ENCODE measurements at places on chromosomes 6 and 20. TPM values are rescaled to one million over a fixed set of nuclear protein-coding genes. Genes with fewer than 3 reads are reported as not detected.
A peak's percentile ranks its signal among the peaks of the same experiment; 100 is the strongest.

DNA sequence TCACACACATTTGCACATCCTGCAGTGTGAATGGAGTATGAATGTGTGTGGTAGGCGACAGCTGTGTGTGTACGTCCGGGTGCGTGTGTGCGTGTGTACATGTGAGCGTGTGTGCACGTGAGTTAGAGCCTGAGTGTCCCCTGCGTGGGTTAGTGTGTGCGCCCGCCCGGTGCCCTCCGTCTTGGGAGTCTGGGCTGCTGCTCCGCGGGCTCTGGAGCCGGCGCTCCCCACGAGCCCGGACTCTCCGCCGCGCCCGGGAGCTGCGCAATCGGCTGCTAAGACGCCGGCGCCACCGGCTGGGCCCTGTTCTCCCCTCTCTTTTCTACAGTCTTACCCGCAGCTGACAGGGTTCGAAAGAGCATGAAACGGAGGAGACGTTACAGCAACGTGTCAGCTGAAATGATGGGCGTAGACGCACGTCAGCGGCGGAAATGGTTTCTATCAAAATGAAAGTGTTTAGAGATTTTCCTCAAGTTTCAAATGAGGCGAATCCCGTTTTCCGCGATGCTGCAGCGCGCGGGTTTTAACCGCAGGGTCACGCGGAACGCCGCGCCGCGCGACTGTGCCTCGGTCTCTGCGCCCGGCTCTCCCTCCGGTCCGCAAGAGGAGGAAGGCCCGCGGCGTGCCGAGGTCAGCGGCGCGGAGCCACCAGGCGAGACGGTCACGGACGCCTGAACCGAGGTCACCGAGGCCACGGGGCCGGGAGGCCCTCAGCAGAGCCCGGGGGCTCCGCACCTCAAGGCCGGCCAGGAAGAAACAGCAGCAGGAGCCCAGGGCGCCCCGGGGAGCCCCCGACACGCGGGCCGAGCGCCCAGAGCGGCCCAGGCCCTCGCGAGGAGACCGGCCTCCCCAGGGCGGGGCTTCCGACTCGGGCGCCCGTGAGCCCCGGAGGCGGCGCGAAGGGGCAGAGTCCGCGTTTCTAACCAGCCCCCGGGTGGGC lies 95.3 kb upstream of the BHLHE23 start:
- H3K4me3 ChIP-seq = peak overlapping the region; percentile 60
- no peaks in the 10 kb centered on the region for H3K36me3 ChIP-seq
- peak; percentile 24 for DNase-seq
- no peaks in the 10 kb centered on the region for H3K27me3 ChIP-seq

GRCh38 chr20:20286061-20286460 lies 81.8 kb upstream of the INSM1 start:
- H3K4me3 ChIP-seq = no peak overlapping the region
- H3K27me3 ChIP-seq = no peaks in the 10 kb centered on the region
- no peaks in the 10 kb centered on the region for H3K36me3 ChIP-seq
- no peak for DNase-seq
- H3K4me1 ChIP-seq = no peaks in the 10 kb centered on the region
- H3K27ac ChIP-seq = no peak overlapping the region

Gene MCM3
- total RNA-seq = 21.8 TPM

Gene VSTM2L
- total RNA-seq = 0.95 TPM

DNA sequence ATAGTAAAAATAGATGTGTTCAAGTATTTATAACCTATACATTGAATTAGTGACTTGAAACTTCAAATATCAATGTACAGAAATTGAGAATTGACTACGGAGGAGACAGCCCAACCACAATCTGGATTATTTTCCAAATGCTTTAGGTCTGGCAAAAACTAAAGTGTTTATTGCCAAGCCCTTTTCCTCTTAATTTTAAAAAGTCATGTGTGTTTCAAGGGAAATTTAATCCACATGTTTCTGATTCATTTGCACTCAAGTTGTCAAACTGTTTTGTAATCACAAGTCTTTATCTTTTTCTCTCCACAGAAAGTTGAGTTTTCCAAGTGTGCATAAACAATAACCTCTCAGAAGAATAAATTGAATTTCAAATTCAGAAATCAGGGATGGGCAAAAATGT lies 350.8 kb upstream of the RSPO3 start:
- no peaks in the 10 kb centered on the region for H3K4me1 ChIP-seq
- H3K36me3 ChIP-seq = no peaks in the 10 kb centered on the region
- no peak for DNase-seq
- H3K27ac ChIP-seq = no peak overlapping the region

Gene OR12D3
- not detected for total RNA-seq

GRCh38 chr20:22442318-22442717 lies 142.1 kb downstream of the FOXA2 start:
- no peaks in the 10 kb centered on the region for H3K36me3 ChIP-seq
- no peak overlapping the region for H3K4me3 ChIP-seq
- H3K27ac ChIP-seq = no peak overlapping the region
- no peaks in the 10 kb centered on the region for H3K4me1 ChIP-seq

DNA sequence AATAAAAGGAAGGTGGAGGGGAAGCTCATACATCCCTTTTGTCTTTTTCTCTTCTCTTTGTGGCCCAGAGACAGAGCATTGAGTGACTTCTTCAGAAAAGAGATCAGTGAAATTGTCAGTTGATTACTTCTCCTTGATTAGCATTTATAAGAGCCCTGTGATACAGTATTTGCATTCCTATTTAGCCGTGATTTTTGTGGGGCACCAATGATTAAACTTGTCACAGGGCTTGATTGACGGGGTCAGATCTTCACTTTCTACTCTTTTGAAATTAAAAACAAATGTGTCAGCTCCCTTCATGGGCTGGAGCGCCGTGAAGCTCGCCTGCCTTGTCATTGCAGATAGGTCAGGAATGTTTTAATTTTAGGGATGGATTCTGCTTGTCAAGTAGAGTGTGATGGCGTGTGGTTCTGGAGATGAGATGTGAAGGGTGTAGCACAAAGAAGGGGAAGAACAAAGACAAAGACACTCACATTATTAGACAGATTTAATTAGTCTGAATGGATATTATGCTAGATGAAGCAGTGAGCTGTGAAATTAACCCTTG lies 166.8 kb downstream of the ZNF217 start:
- no peak overlapping the region for H3K4me3 ChIP-seq
- no peak for DNase-seq
- H3K36me3 ChIP-seq = no peaks in the 10 kb centered on the region
- no peak overlapping the region for H3K27ac ChIP-seq
- H3K4me1 ChIP-seq = no peaks in the 10 kb centered on the region

DNA sequence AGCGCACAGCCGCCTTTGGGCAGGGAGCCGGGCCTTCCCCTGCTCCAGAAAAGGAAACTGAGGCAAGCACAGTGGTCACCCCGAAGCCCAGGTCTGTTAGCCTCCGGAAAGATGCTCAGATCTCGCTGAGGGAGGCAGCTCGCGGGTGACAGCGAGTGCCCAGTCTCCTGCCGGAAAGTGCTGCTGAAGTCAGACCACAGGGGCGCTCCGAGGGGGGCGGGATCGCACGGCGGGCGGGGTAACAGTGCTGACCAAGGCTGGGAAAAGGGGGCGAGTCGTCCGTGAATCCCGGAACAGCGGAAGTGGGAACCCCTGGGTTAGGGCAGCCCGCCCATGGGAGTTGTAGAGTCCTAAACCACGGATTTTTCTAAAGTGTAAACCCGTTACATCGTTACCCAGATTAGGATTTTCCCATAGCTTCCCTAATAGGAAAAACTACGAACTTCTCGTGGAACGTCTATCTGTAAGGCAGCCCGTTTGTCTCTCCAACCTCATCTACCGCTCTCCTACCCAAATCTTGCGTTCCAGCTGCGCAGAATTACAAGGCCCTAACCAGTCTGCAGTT lies 504 bp downstream of the VPS16 start:
- no peaks in the 10 kb centered on the region for H3K36me3 ChIP-seq
- peaks cover 6% of the 10 kb centered on the region for H3K4me1 ChIP-seq
- peak overlapping the region; percentile 93 for H3K4me3 ChIP-seq
- H3K27me3 ChIP-seq = no peaks in the 10 kb centered on the region
- DNase-seq = peak; percentile 69
- peak overlapping the region; percentile 86 for H3K27ac ChIP-seq

GRCh38 chr20:51496964-51497363 lies 45.6 kb downstream of the NFATC2 start:
- DNase-seq = no peak
- peaks cover 5% of the 10 kb centered on the region for H3K4me1 ChIP-seq
- H3K27ac ChIP-seq = no peak overlapping the region

Gene HLA-G
- total RNA-seq = not detected

DNA sequence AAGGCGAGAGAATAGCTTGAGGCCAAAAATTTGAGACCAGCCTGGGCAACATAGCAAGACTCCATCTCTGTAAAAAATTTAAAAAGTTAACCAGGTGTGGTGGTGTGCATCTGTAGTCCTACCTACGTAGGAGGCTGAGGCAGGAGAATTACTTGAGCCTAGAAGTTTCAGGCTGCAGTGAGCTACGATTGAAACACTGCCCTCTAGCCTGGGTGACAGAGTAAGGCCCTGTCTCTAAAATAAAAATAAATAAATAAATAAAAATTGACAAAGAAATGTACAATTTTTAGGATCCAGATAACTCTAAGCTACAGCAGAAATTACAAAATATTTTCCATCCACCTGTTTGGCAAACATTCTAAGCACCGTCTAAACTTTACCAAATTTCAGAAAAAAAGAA lies 941.0 kb upstream of the ADGRB3 start:
- H3K4me3 ChIP-seq = no peak overlapping the region
- DNase-seq = no peak
- no peak overlapping the region for H3K27ac ChIP-seq

DNA sequence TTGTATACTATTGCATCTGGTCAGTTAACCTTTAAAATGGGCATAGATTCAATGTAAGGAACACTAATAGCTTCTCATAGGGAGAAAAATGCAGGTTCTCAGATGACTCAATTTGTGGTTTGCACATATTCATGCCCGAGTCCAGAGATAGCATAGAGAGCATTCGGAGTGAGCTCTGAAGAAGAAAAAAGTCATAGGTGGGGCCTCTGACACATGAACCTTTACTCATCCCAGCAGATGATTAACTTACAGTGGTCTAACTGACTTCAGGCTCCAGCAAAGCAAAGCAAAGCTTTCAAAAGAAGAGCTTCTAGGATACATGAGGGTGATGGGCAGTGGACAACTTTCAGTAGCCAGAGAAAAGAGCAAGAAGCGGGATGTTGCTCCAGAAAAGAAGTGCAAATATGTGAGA lies 55.3 kb upstream of the BTN3A2 start:
- H3K4me1 ChIP-seq = no peaks in the 10 kb centered on the region
- DNase-seq = no peak
- H3K4me3 ChIP-seq = no peak overlapping the region
- H3K27ac ChIP-seq = no peak overlapping the region
- H3K36me3 ChIP-seq = no peaks in the 10 kb centered on the region

- no peak overlapping the region for H3K4me3 ChIP-seq
- H3K4me1 ChIP-seq = peaks cover 6% of the 10 kb centered on the region
- H3K27me3 ChIP-seq = no peaks in the 10 kb centered on the region
- H3K27ac ChIP-seq = no peak overlapping the region
- DNase-seq = no peak
Observed at GRCh38 chr6:6738922-6739716, 150.6 kb downstream of the LY86 start.

DNA sequence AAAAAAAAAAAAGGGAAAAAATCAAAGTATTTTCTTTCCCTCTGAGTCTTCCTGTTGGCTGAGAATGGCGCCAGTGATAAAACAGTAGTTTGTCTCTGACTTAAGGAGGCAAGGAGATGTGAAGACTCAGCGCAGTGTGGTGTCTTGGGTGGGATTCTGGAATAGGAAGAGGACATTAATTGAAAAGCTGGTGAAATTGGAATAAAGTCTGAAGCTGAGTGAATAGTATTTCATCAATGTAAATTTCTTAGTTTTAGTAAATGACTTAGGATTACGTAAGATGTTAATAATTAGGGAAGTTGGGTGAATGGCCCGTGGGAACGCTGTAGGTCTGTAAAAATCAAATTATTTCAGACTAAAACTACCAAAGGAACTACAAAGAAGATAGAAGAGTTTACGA lies 122.8 kb upstream of the ZNF217 start:
- no peaks in the 10 kb centered on the region for H3K4me1 ChIP-seq
- no peak for DNase-seq
- no peak overlapping the region for H3K4me3 ChIP-seq
- H3K27me3 ChIP-seq = no peaks in the 10 kb centered on the region
- H3K36me3 ChIP-seq = no peaks in the 10 kb centered on the region
- H3K27ac ChIP-seq = no peak overlapping the region

DNA sequence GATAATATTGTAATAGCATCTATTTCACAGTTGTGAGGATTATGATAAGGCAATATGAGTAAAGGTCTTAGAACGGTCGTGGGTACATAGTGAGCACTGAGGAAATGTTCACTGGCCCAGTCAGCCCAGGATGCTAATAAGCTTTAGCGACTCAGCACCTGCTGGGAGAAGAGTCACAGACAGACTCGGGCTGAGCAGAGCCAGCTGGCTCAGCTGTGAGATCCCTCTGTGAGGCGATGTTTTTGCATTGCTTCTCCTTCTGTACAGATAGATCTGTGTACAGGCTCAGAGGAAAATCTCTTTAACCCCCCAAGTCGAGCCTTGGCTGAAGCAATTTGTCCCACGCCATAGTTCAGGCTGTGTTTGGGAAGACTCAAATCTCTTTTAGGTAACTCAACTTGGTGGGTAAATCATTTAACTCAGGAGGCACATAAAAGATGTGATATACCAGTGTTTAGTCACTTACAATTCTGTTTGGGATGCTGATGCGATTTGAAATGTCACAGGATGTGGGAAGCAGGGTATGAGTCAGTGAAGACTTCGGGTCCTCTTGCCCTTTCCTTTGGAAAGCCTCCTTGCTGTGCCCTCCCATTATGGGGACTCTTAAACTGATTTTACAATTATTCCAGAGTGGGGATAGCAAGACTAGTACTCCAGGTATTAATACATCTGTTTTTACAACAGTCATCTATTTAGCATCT lies 53.1 kb downstream of the PHACTR1 start:
- no peak overlapping the region for H3K27ac ChIP-seq
- H3K36me3 ChIP-seq = no peaks in the 10 kb centered on the region
- no peak for DNase-seq

- no peaks in the 10 kb centered on the region for H3K4me1 ChIP-seq
- no peaks in the 10 kb centered on the region for H3K27me3 ChIP-seq
- no peaks in the 10 kb centered on the region for H3K36me3 ChIP-seq
- DNase-seq = no peak
- no peak overlapping the region for H3K27ac ChIP-seq
Observed at GRCh38 chr6:136012198-136012887, 160.8 kb downstream of the PDE7B start.

GRCh38 chr20:17304774-17305173 lies 77.9 kb downstream of the PCSK2 start:
- H3K27me3 ChIP-seq = no peaks in the 10 kb centered on the region
- no peak for DNase-seq
- no peak overlapping the region for H3K4me3 ChIP-seq
- H3K36me3 ChIP-seq = no peaks in the 10 kb centered on the region
- no peak overlapping the region for H3K27ac ChIP-seq

Gene C20orf144
- total RNA-seq = not detected

DNA sequence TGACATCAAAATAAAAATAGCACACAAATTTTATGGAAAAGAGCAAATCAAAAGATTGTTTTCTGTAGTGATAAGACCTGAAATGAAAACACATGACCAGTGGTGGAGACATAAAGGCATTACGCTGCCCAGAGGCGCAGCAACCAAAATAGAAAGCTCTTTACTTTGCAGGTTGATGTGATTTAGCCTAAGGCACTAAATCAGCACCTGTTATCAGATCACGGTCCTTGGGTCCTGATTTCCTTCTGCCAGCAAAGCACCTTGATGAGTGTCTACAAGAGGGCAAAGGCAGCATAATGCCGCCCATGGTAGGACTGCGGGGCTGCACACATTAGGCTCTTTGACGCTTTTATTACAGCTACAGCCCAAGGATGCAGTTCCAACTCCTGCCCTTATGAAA lies 19.3 kb upstream of the RAMACL start:
- H3K27ac ChIP-seq = no peak overlapping the region
- no peaks in the 10 kb centered on the region for H3K27me3 ChIP-seq
- DNase-seq = no peak
- no peak overlapping the region for H3K4me3 ChIP-seq
- no peaks in the 10 kb centered on the region for H3K36me3 ChIP-seq

Gene HLA-DRB5
- not detected for total RNA-seq

Gene PTCRA
- total RNA-seq = 2.0 TPM
